Endodermal cell (in vitro differentiated cells): ENCODE measurements at places on chromosomes 7 and 10. TPM values are rescaled to one million over a fixed set of nuclear protein-coding genes. Genes with fewer than 3 reads are reported as not detected.

The CDK1 gene
- 78.3 and 81.5 TPM in 2 replicates for total RNA-seq

The BAIAP2L1 gene
- total RNA-seq, result 33.0 to 38.4 TPM (median 34.8 TPM) in 3 replicates

The TUBGCP2 gene
- total RNA-seq, result 58.0 and 63.0 TPM in 2 replicates

GRCh38 chr10:117621795-117622420 is 79.4 kb downstream of the EMX2 start:
- DNase-seq, result no peak

DNA sequence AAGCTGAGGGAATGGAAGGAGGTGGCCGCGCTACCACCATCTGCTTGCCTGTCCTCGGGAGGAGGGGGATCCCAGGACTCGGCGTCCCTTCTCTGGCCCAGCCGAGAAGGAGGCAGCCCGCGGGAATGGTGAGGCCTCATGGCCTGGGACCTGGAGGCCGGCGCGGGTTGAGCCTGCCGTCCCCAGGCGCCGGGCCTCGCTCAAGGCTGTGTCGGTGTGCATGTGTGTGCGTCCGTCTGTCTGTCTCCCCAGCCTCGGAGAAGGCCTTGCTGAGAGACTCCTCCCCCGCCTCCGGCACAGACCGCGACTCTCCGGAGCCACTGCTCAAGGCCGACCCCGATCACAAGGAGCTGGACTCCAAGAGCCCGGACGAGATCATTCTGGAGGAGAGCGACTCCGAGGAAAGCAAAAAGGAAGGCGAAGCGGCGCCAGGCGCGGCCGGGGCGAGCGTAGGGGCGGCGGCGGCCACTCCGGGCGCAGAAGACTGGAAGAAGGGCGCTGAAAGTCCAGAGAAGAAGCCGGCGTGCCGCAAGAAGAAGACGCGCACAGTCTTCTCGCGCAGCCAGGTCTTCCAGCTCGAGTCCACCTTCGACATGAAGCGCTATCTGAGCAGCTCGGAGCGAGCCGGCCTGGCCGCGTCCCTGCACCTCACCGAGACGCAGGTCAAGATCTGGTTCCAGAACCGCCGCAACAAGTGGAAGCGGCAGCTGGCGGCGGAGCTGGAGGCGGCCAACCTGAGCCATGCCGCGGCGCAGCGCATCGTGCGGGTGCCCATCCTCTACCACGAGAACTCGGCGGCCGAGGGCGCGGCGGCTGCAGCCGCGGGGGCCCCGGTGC is 1.3 kb downstream of the HMX3 start:
- peak; percentile 88 for DNase-seq

DNA sequence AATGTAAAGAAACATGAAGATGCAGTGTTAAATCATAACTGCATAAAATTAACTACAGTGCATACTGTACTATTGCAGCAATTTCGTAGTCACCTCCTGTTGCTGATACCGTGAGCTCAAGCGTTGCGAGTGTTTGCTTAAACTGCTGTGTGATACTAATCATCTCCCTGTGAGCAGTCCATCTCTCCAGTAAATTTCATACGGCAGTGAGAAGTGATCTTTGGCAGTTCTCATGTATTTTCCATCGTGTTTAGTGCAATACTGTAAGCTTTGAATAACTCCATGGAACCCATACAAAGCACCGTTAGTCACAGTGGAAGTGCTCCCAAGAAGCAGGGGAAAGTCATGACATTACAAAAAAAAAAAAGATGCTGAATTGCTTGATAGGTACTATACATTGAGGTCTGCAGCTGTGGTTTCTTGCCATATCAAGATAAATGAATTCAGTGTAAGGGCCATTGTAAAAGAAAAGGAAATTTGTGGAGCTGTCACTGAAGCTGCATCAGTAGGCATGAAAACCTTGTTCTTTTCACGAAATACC is 360.4 kb downstream of the EXOC4 start:
- no peak for DNase-seq

DNA sequence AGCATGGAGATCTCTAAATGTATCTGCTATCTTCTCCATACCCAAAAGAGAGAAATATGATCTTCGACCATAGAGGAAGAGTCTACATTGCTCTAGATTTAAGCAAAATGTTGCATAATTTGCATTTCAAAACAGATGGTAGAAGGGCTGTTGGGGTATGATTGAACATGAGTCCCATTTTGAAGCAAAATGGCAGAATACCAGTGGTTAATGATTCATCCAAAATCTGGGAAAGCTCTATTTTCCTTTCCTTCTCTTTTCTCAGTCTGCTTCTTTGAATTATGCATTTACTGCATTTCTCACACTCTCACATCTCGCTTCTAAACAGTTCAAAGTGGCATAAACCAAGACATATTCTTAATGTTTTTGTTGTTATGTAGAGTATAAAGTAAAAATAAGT is 178.5 kb downstream of the MACC1 start:
- DNase-seq, result no peak

GRCh38 chr10:87916515-87916914 is 53.1 kb downstream of the PTEN start:
- DNase-seq, result no peak

DNA sequence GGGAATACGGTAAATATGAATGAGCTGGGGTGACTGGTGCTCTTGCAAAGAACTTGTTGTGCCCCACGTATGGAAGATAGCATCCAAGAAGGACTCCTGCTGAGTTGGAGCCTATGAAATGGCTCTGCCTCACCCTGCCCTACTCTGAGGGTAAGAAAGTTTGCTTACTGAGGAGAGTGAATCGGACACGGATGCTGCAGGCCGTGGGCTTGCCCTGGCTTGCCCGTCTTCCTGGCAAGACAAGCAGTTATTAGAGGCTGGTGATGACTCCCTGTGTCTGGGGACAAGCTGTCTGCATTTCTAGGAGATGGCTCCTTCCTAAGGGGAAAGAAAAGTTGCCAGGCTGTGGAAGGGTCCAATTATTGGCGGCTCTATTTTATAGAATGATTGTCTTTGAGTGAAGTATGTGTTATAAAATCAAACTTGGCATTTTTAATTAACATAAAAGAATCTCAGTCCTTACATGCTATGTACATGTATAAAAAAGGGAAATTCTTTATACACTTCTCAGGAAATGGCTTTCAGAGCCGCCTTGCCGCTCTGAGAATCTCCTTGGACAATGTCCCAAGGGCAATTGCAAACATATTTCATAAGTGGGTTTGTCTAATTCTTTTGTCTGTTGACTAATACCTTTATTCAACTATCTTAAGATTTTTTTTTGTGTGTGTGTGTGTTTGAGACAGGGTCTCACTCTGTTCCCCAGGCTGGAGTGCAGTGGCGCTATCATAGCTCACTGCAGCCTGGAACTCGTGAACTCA is 64.6 kb downstream of the CYP26A1 start:
- no peak for DNase-seq

- DNase-seq, result no peak
Observed at GRCh38 chr7:150631866-150632864, at the start of gene GIMAP6. TSS of gene GIMAP6 (minus strand) at chr7:150632385. CDS start at chr7:150630142, 2,243 bp downstream.
